Daoy (cell line): ENCODE measurements at places on chromosomes 11 and 22.

GRCh38 chr11:92628401-92629292 lies 340.8 kb upstream of the MTNR1B start:
- peak; percentile 8 for DNase-seq

- peak; percentile 34 for DNase-seq
These were observed 12.7 kb downstream of the MED15 start for GRCh38 chr22:20520093-20520511.

DNA sequence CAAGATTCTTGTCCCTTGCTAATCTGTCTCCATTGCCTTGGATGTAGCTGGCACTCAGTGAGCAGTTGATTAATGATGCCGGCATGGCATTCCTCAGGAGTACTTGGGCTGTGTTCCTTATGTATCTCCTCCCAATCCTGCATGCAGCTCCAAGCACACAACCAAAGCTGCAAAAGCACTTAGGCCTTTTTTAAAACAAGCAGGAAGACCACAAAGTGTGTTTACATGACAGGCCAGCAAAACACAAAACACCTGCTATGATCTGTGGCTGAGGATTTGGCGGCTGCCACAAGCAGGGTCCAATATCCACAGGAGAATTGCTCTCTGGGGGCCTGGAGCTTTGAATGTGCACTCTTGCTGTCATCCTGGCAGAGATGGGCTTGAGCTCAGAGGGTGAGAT lies 8.9 kb downstream of the ABTB2 start:
- no peak for DNase-seq

DNA sequence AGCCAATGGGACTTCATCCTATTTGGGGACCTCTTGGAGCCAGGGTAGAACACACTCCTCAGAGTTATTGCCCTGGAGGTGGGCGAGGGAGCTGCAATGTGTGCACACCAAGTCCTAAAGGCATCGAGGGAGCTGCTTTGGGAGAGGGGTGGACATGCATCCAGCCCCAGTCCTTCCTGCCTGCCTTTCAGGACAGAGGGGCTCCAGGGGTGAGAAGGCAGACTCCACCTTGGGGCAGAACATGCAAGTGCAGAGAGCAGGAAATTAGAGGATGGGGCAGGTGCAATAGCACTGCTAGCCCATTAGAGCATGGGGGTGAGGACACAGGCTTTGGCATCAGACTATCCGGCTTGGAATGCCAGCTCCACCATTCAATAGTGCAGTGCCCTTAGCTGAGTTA lies 288.5 kb downstream of the OPCML start:
- no peak for DNase-seq

- DNase-seq: no peak
These were observed 17.1 kb upstream of the MED17 start for GRCh38 chr11:93767018-93767417.

DNA sequence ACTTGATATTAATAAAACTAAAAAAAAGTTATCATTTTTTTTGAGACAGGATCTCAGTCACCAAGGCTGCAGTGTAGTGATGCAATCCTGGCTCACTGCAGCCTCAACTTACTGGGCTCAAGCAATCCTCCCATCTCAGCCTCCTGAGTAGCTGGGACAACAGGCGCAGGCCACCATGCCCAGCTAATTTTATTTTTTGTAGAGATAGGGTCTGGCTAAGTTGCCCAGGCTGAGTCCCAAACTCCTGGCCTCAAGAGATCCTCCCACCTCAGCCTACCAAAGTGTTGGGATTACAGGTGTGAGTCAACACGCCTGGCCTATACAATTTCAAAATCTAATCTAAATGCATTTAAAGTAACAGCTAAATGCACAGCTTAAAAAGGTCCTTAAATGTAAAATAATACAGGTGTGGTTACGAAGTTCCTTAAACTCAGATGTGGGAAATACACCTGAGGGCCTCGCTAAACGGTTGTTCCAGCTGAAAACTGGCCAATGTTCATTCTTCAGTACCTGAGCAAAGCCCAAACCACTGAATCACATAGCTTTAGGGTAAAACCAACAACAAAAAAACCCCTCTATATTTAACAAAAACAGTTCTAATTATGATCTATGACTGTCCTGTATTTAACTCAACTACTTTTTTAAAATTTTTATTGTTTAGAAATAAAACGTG lies 11.8 kb downstream of the NAP1L4 start:
- no peak for DNase-seq

- DNase-seq: no peak
These were observed 699 bp downstream of the AIFM3 start for GRCh38 chr22:20967697-20968211.

- DNase-seq: no peak
These were observed 273.2 kb downstream of the TENM4 start for GRCh38 chr11:79167510-79168188.

DNA sequence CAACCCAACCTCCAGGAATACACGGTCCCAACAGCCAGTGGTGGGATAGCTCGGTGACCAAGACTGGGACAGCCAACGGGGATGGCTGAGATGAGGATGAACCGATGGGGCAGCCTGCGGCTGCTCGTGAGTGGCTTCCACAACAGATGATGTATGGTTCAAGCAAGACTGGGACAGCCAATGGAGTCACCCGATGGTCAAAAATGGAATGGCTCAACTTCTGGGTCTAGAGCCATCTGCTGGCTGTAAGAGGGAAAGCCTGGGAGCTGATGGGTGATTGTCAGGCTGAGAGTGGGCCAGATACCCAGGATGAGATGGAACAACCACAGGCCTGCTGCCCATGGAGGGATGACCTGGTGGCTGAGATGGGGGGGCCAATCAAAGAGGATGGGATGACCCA lies 35.5 kb downstream of the SYT7 start:
- no peak for DNase-seq

DNA sequence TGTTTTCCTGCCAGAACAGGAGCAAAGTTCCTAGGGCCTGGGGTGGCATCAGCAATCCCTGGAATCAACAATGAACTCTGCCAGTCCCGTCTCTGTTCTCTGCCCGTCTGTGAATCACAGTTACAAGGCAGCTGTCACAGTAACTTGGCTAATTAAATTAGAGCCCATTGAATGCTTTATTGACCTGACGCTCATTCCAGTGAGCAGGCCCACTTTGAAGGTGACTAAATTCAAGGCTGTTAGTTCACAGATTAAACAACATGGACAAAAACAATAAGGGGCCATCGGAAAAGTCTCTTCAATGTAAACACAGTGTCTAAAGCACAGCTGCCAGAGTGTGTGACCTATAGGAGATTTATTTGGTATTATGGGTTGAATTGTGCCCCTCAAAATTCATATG lies 17.7 kb upstream of the TMPRSS5 start:
- no peak for DNase-seq

DNA sequence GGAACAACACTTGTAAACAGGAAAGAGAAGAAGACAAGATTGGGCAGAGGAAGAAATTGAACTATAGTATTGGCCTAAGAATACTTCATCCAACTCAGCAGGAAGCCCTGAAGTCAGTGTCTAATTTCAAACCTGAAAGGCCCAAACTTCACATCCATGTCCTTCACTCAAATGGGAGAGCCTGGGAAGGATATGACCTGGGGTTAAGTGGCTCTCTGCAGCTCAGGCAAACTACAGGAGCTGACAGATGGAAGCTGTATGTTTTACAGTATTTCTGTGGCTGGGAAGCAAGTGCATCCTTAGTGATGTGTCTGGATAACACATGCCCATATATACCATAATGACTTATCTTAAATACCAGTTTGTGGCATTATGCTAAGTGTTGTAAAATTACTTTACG lies 196.2 kb downstream of the SOX6 start:
- no peak for DNase-seq

- no peak for DNase-seq
These were observed 3.7 kb upstream of the APLNR start for GRCh38 chr11:57240757-57241156.

GRCh38 chr11:57474017-57474802 lies 13.9 kb downstream of the RTN4RL2 start:
- peak; percentile 79 for DNase-seq

GRCh38 chr11:65185171-65185570 lies 3.4 kb downstream of the CAPN1 start:
- no peak for DNase-seq

- DNase-seq: no peak
These were observed 35.8 kb upstream of the RIC3 start for GRCh38 chr11:8204596-8204995.

GRCh38 chr22:46855681-46856080 lies 93.2 kb downstream of the TBC1D22A start:
- DNase-seq: no peak

GRCh38 chr22:26205494-26205893 lies 36.2 kb downstream of the SEZ6L start:
- DNase-seq: no peak

GRCh38 chr22:19079691-19080090 lies 42.5 kb downstream of the DGCR2 start:
- DNase-seq: no peak

GRCh38 chr11:59501931-59502330 lies 1.4 kb upstream of the OR4D11 start:
- DNase-seq: no peak

DNA sequence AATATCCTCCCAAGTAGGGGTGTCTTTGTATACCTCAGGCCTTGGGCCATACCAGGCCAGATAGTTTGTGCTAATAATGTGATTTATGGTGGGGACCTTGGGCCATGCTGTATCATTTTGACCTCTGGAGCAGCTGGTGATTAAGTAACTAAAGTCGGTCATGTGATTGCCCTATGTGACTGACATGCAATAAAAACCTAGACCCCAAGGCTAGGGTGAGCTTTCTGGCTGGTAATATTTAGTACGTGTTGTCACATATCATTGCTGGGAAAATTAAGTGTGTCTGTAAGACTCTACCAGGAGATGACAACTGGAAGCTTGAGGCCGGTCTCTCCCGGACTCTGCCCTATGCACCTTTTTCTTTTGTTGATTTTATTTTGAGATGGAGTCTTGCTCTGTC lies 12.6 kb upstream of the TFIP11 start:
- DNase-seq: no peak

- DNase-seq: no peak
These were observed 144.6 kb downstream of the SNX19 start for GRCh38 chr11:130771708-130772107.
